ENCODE measurements at places on chromosomes 16 and 17.

DNA sequence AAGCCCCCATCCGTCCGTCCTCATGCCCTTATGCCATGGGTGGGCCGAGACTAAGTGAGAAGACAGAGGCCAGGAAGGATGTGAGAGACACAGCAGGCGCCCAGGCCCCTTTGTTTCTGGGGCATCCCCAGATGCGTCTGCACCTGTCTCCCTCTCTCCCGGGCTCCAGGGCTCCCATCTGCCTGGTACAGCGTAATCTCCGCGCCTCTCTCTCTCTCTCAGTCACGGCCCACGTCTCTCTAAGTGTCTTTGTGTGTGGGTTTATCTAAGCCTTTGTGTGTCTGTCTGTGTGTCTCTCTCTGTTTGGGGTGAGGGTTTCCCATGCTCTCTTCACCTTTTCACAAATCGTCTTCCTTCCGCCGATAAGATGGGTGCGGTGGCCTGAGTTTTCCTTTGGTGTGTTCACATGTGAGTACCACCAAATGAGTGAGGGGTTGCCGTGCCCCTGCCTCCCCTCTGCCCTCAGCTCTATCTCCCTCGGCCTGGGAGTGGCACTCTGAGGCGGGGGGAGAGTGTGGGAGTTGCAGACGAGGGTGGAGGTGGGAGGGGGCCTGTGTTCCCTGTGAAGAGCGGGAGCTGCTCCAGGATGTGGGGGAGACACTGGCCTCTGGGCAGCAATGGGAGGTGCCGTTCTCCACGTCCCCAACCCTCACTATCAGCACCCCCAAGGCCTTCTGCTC, 25.8 kb upstream of the ABCC3 start:
- DNase-seq = no peak

- no peak for DNase-seq
Measured at GRCh38 chr16:3696425-3697218, 20.7 kb downstream of the TRAP1 start.

DNA sequence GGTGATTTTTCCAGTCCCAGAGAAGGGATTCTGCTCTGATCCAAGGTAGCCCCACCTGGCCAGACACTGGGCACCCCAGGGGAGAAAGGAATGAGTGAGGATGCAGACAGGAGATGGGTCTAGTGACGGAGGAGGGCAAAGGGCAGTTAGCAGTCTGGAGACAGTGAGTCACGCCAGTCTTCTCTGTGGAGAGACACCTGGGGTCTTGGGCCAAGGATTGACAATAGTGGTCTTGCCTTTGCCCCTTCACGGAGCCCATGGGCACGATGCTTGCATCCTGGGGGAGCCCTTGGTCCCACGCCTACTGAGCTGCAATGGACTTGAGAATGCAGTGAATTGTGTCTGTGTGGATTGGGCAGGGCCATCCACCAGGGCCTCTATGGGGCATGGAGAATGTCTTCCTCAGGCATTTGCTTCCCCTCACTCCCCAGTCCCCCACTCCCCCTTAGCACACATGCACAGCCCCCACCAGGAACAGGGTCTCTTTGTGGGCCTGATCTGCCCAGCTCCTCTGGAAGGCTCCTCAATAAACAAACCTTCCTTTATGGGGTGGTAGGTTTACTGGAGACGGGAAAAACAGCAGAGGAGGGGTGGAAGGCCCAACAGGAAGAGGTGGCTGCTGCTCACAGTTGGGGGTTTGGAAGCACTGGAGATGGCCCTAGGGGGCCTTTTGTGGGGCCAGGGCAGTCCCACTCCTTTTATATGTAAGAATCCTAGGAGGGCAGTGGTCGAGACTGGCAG, 1.4 kb downstream of the CHAD start:
- no peak for DNase-seq

- DNase-seq = no peak
Measured at GRCh38 chr17:51472670-51473205, 212.4 kb downstream of the UTP18 start.

GRCh38 chr16:52852978-52853377, 199.7 kb downstream of the CHD9NB start:
- DNase-seq = no peak

All from esophagus squamous epithelium (tissue), 5 donors.